ENCODE measurements at places on chromosomes 1 and 21. TPM values are rescaled to one million over a fixed set of nuclear protein-coding genes. Genes with fewer than 3 reads are reported as not detected.
A peak's percentile ranks its signal among the peaks of the same experiment; 100 is the strongest.

GRCh38 chr1:153349363-153350320 lies 1.0 kb upstream of the PGLYRP4 start:
- DNase-seq: no peak

DNA sequence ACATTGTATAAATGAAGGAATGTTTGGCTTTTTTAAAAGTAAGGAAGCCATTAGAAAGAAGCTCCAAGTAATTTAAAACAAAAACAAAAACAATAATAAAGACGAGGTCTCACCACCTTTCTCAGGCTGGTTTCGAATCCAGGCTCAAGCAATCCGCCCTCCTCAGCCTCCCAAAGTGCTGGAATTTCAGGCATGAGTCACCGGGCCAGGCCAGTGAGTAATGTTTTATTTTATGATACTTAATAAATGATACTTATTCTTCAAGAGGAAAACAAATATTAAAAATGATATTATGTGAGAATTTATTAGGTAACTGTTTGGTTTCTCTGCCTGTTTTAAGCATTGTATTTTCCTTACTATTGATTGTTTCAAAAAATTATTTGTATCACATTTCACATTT lies 201.4 kb upstream of the BRINP3 start:
- DNase-seq: no peak

DNA sequence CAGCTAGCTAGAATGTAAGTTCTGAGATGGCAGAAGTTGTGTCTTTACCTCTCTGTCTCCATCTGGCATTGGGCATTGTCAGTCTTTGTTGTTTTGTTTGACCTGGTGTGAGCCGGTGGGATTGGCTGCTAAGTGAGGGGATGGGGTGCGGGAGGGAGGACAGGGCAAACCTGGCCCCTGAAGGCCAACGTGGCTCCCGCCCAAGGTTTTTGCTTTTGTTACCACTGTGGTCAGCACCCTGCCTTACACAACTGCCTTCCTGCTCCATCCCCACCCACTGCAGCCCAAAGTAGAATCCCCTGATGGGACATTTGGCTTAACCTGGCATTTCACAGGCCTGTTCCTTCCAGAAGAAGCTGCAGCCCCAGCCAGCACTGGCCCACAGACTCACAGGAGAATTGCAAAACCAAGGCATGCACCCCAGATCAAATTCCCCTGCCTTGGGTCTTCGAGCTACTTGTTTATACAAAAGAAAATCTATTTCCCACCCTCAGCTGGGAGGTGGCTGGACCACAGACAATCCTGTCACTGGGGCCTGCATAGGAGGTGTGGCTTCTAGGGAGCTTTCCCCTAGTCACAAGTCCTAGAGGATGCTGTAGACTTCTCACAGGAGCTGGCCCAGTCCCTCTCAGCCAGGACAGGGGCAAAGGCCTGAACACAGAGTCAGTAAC lies 147.5 kb downstream of the TRABD2B start:
- no peak for DNase-seq

DNA sequence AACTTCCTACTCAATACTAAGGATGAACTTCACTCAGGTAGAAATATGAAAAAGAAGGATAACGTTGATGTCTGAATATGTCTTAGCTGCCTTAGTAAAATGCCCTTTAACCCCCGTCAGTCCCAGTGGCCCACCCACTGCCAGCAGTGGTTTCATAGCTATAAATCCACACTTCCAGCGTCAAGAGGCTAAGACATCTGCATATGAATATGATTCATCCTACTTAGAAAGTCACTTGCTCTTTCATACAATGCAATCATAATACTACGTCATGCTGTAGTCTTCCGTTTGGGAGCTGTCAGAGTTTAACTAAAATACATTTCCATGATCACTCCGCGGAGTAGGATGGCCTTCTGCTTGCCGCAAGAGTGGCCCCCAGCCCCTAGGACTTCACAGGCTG lies 247.3 kb downstream of the SDCCAG8 start:
- no peak for DNase-seq

NHLH1 gene
- 0.20 TPM for polyA plus RNA-seq

- no peak for DNase-seq
Measured at GRCh38 chr1:119884711-119885110, 11.6 kb downstream of the ADAM30 start.

DNA sequence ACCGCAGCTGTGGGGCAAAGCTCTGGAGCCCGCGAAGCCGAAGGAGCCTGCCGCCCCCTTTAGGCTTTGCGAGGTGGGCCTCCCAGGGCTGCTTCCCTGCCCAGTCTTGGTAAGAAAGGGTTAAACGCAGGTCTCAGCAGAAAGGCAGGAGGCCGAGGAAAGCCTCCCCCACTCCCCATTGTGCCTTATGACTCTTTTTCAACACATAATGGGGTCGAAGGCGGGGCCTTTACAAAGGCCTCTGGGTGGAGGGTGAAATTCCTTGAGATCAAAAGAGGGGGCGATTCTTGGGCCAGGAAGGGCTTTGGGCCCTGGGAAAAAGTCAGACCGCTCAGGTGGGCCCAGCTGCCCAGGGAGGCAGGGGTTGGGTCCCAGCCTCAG lies 880 bp downstream of the ALPL start:
- no peak for DNase-seq

MRPL55 gene
- polyA plus RNA-seq: 63.1 TPM

GRCh38 chr1:188155261-188155660 lies 1326.5 kb downstream of the PLA2G4A start:
- no peak for DNase-seq

DNA sequence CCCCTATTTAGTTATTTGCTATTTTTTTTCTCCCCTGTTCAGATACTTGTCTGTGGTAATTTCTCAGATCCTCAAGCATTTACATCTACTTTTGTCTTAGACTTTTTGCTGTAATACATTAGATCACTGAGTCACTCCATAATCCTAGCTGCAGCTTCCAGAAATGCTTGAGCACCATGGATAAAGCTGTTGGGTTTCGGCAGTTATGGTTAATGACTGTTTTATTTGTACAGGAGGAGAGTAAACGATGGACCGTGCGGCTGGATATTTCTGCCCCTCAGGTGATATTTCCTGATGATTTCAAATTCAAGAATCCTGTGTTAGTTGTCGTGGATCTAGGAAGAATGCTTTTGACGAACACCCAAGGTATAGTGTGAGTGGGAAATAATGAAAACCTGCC lies 42.9 kb downstream of the VPS13D start:
- no peak for DNase-seq

DNA sequence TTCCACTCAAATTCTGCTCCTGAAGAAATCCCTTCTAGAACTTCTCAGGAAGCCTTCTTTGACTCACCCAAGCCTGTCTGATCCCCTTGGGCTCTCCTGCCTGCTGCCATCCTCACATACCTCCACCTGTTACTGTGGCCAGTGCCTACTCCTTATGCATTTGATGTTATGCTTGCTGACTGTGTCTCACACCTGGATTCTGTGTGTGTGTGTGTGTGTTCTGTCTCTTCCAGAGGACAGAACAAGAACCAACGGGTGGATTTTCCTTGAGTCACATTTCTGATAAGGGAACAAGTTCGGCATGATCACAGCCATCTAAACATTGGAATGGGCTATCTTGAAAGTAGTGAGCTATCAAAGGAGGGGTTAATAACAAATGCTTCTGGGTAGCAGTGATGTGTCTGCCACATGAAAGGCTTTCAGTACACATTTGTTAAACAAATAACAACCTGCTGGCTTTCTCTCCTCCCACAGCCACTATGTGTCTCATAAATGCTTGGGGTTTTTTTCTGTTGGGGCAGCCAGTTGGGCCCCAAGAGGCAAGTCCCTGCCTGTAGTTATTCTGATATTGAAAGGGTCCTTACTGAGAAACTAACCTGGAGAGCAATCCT lies 8.9 kb upstream of the GPR37L1 start:
- DNase-seq: no peak

GRCh38 chr1:238861342-238862066 lies 524.9 kb upstream of the CHRM3 start:
- no peak for DNase-seq

- DNase-seq: no peak
Measured at GRCh38 chr1:35945327-35945726, 14.4 kb downstream of the AGO3 start.

TAS1R1 gene
- polyA plus RNA-seq: 5.1 TPM

- DNase-seq: no peak
Measured at GRCh38 chr1:76503736-76504135, 363.5 kb upstream of the ST6GALNAC5 start.

GRCh38 chr1:155909894-155910293 lies 1.3 kb downstream of the RIT1 start:
- DNase-seq: no peak

PRELP gene
- 26.5 TPM for polyA plus RNA-seq

TSPAN2 gene
- polyA plus RNA-seq: 6.0 TPM

DNA sequence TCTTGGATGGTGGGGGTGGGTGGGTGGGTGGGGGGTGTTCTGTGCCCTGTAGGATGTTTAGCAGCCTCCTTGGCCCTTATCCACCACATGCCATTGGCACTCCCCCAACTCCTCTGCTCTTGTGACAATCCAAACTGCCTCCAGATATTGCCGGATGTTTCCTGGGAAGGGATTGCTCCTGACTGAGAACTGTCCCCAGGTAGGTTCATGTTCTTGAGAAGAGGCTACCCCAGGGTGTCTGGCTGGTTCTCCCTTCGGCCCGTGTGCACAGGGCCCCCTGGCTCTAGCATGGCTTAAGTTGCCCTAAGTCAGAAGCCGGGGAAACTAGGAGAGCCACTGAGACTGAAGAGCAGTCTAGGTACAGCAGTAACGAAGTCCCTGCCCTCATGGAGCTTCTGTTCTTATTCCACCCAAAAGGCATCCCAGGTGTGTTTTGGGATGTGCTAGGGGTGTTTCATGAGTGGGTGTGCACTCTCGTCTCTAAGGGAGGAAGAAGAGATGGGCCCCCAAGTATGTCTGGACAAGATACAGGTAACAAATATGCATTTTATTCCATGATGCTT lies 19.8 kb upstream of the THRAP3 start:
- DNase-seq: peak; percentile 38

CFHR2 gene
- not detected for polyA plus RNA-seq

- no peak for DNase-seq
Measured at GRCh38 chr1:215273838-215274516, 191.4 kb downstream of the KCNK2 start.

- no peak for DNase-seq
Measured at GRCh38 chr1:53585565-53585964, 126.4 kb downstream of the DMRTB1 start.

GRCh38 chr1:175463853-175464252 lies 271.3 kb upstream of the KIAA0040 start:
- no peak for DNase-seq

DNA sequence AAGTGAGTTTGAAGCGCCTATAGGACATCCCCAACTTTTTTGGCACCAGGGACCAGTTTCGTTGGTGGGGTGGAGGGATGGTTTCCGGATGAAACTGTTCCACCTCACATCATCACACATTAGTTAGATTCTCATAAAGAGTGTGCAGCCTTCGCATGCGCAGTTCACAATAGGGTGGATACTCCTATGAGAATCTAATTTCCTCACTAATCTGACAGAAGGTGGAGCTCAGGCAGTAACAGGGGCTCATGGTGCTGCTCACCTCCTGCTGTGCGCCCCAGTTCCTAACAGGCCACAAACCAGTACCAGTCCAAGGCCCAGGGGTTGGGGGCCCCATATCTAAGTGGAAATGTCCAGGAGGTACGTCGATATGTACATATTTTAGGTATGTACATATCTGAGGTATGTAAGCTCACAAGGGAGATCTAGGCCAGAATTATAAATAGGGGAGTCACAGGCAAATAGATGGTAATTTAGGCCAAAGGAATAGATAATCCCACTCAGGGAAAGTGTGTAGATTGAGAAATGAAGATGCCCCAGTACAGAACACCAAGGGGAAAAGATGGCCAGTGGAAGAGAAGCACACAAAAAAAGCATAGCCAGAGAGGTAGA lies 27.5 kb upstream of the RASAL2 start:
- no peak for DNase-seq

DNA sequence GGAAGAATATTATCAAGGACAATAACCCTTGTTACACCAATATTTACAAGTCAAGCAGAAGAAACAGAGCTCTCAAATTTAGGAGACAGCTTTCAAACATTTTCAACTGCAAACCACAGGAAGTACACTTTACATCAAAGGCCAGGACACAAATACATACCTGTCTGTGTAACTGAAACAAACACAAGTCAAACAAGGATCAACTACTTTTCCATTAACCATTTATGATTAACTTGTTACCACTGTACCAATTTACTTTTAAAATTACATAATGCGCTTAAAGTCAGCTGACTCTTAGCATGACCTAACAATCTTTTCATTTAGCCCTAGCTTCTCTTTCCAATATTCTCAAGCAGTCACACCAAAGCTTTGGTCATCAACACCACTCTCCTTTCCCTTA lies 43.5 kb downstream of the TRIM33 start:
- no peak for DNase-seq

MYOC gene
- 3.4 TPM for polyA plus RNA-seq

DNA sequence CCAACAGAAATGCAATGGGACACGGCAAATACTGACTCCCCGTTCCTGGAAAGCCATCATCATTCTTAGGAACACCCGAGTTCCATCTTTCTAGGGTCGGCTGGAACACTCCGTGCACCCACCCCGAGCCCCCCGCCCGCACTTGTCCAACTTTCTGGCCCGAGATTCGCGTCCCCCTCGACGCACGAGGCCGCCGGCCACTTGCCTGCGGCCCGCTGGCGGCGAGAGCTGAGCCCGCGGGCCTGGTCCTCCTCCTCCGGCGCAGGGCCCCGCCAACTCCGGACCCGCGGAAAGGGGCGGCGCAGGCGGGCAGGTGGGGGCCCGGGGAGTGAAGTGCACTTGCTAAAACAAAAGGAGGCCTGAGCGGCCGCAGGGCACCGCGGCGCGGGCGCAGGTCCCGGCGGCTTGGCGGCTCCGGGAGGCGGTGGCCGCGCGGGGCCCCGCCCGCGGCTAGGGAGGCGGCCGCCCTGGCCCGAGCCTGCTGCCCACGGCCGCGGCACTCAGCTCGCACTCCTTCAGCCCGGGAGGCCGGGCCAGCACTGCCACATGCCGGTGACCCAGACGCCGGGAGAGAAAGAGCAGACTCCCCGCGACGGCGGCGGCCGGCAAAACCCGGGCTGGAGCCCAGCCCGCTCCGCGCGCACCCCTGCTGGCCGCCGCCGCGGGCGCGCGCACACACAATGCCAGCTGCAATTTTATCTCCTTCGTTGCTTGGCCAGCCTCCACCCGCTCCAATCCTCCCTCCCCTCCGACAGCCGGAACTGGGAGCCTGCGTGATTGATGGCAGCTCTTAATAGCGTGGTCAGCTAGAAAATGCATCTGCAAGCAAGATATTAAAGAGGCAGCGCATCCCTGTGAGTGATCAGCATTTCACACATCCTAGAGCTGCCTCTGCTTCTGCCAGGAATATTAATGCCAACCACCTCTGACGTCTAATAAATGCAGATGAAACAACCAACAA lies 114.3 kb downstream of the RERE start:
- peak; percentile 94 for DNase-seq

VANGL2 gene
- polyA plus RNA-seq: 5.9 TPM

GRCh38 chr1:231774719-231775335 lies 148.2 kb downstream of the DISC1 start:
- no peak for DNase-seq

MASP2 gene
- not detected for polyA plus RNA-seq

DNA sequence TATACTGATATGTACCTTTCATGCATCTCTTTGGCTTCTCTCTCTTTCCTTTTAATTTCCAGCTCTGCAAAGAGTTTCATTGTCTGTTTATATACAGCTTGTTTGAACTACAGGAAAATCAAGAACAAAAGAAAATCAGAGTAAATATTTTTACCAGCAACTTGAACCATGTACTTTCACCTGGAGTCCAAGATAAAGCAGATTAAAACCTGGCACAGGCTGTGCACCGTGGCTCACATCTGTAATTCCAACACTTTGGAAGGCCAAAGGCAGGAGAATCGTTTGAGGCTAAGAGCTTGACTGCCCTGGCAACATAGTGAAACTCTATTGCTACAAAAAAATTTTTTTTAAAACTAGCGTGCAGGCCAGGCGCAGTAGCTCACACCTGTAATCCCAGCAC lies 27.6 kb downstream of the DNAJC8 start:
- no peak for DNase-seq

GRCh38 chr1:162856260-162856659 lies 4.7 kb downstream of the CCDC190 start:
- DNase-seq: no peak

Measured in testis (tissue), 5 donors.